ENCODE measurements at places on chromosomes 13 and 19.

DNA sequence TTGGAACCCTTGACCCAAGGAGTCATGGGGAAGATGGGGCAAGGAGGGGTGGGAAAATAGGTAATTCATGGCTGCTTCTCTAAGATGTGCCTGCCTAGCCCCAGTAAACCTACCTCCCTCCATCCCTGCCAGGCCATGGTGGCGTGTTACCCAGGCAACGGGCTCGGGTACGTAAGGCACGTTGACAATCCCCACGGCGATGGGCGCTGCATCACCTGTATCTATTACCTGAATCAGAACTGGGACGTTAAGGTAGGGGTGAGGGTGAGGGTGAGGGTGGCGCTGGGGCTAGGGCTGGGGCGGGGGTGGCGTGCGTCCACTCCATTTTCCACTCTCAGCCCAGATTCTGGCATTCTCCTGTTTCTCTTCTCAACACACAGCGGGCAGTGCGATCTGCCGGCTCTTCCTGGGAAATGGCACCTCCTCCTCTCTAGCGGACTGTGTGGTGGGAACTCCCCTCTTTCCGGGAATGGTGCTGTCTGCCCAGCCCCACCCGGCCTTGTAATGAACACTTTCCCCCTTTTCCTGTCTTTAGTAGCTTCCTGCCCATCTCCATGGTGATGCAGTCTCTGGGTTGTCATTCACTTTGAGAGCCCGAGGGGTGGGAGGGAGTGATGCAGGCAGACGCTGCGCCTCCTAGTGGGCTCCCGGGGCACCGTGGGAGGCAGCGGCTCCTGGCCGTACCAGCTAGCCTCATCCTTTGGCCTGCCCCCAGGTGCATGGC lies 7.6 kb downstream of the EGLN2 start:
- peak; percentile 94 for DNase-seq

DNA sequence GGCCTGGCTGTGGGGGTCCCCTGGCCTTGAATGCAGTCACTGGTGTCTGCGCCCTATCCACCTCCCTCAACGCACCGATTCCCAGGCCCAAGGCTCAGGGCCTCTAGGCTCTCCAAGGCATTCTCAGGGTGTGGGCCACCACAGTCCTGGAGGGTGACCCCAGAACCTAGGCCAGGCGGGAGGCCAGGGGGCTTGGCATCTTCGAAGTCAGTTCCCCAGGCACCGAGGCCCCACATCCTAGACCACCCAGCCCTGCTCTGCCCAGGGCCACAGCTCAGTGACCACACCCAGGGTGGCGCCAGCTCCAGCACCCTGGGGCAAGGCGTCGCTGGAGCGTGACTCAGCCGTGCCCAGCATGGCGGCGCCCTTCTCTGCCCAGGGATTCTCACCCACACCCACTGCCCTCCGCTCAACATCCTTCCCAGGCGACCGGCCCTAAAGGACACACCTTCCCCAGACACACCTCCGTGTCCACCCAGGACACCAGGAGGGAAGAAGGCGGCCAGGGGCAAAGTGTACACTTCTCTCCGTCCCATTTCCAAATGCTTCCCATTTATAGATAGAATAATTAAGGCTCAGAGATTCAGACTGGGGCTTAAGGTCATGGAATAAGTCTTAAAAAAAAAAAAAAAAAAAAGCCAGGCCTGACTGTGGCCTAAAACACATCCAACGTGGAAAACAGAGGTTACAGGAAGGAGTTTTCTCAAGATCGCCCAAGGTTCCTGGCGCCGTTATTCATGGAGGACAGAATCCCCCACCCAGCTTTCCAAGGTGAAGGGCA lies 36.4 kb upstream of the NANOS3 start:
- peak; percentile 34 for DNase-seq

GRCh38 chr13:113408562-113408961 lies 44.6 kb upstream of the GRTP1 start:
- DNase-seq = no peak

DNA sequence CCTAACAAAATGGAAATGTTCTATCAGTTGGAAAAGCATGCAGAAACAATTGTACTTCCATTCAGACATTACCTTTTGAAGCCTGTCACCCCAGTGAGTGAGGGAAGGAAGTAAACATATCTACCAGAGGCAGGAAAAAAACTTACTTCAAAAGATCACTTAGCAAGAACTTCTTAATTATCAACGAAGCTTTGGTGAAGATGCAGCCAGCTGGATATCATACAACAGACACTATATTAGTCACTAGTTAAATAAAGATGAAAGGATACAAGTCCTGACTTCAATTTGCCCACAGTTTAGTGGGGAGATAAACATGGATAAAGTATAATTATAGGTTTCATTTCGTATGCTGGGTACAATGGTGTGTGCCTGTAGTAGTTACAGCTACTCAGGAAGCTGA lies 148.8 kb downstream of the TNFRSF19 start:
- no peak for DNase-seq

- no peak for DNase-seq
These were observed 176.6 kb upstream of the STARD13 start for GRCh38 chr13:33462109-33462508.

DNA sequence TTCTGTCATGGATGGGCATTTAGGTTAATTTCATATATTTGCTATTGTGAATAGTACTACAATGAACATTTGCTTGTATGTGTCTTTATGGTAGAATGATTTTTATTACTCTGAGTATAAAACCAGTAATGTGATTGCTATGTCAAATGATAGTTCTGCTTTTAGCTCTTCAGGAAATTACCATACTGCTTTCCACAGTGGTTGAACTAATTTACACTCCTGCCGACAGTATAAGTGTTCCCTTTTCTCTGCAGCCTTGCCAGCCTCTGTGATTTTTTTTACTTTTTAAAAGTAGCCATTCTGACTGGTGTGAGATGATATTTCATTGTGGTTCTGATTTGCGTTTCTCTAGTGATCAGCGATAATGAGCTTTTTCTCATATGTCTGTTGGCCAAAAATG lies 6.5 kb downstream of the SIGLEC7 start:
- no peak for DNase-seq

DNA sequence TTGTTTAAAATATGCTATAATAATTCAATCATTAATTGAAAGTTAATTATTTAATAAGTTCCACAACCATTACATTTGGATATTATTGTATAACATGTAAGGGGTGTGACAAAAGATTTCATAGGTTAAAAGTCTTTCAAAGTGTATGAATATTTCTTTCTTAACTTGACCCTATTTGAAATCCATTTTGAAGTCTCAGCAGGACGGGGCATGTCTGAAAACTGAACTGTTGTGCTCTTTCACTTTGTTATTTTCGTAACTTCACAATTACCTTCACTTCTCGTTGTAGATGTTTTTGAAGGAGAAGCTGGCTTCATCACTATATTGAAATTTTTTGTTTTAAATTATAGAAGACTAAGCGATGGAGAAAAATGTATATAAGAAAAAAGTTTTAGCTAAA lies 1775.7 kb downstream of the PCDH9 start:
- no peak for DNase-seq

DNA sequence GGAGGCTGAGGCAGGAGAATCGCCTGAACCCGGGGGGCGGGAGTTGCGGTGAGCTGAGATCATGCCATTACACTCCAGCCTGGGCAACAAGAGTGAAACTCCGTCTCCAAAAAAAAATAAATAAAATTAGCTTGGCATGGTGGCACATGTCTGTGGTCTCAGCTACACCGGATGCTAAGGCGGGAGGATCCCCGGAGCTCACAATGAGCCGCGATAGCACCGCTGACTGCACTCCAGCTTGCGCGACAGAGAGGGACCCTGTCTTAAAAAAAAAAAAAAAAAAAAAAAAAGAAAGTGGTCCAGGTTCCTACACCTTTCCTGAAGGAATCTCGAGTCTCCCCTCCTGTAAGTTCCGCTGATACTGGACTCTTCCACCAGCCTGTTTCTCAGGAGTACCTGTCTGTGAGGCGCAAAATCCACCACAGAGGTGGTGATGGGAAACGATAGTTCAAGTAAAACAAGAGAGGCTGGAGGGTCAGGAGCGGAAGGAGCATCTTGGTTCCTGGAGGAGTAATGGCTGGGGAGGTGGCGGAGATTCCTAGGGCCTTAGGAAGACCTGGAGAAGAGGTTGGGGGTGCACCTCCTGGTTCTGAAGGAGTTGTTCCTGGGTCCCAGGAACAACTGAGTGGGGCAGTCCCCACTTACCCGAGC lies 471 bp downstream of the FUT1 start:
- no peak for DNase-seq

- no peak for DNase-seq
These were observed 36.1 kb downstream of the PLEKHJ1 start for GRCh38 chr19:2199861-2200623.

DNA sequence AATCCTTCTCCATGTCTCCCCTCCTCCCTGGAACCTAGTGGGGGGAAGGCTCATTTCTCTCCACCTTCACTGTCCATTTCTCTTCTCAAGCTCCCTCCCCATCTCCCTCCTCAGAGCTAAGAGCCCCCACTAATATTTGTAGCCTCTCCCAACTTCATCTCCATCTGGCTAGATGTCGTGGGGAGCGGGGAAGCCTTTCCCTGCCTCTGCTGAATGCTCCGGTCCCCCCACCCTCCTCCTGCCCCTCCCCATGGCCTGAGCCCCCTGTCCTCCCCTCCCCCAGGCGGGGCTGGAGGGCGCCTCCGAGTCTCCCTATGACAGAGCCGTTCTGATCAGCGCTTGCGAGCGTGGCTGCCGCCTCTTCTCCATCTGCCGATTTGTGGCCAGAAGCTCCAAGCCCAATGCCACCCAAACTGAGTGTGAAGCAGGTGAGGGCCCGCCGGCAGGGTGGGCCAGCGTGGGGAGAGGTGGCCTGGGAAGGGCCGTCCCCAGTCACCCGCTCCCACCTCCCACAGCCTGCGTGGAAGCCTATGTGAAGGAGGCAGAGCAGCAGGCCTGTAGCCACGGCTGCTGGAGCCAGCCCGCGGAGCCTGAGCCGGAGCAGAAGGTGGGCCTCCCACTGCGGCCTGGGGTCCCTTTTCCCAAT lies 1.0 kb downstream of the TMEM59L start:
- no peak for DNase-seq

GRCh38 chr13:51894239-51894638 lies 32.5 kb downstream of the CCDC70 start:
- DNase-seq = no peak

GRCh38 chr13:114067381-114067885 lies 65.0 kb downstream of the RASA3 start:
- peak; percentile 73 for DNase-seq

DNA sequence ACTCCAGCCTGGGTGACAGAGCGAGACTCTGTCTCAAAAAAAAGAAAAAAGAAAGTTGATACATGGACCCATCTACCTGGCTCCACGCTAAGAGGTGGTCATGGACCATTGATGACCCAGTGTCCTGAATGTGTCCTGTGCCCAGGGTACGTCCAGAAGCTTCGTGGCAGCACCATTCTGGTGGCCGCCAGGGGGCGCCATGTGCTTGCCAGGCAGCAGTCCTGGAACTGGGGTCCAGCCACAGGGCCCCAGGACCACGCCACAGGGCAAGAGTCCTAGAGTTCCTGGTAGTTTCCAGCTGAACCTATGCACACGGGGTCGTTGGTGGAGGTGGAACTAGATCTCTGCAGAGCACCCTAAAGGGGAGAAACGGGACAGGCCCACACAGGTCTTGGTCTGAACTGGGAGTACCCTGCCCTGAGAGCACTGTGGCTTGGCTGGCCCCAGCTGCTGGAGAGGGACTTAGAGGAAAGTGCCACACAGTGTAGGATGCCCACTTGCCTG lies 19.9 kb upstream of the FBXO27 start:
- peak; percentile 65 for DNase-seq

DNA sequence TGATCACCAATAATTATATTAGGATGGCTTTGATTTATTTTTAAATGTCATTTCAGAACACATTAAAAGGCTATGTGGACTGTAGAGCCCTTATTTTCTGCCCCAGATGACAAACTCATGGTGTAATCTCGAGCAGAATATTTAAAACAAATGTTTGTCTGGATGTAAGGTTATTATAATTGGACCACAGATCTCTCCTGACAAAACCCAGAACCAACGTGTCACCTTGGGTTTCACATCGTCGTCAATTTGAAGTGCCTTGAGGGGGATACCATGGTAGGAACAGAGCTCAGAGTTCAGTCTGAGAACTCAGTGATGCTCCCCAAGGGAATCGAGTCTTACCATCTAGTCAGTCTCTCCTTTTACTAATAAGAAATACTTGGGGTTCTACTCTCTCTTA lies 2.8 kb downstream of the SACS start:
- DNase-seq = no peak

DNA sequence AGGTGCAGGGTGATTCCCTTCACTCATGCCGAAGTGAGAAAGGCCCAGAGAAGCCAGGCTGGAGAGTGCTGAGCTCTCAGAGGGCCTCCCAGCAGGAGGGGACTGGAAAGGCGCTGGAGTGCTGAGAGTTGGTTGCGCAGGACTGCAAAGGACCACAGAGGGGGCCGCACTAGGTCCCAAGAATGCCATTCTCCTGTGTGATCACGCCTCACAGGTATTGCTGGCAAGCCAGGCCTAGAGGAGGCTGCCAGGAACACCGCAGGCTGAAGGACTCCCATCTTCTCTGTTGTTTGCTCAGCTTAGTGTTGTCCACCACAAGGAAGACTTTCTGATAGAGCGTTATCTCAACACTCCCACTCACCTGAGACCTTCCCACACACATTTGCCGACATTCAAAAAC lies 165.0 kb downstream of the FGF14 start:
- no peak for DNase-seq

GRCh38 chr13:51815848-51816247 lies 11.9 kb upstream of the DHRS12 start:
- no peak for DNase-seq

DNA sequence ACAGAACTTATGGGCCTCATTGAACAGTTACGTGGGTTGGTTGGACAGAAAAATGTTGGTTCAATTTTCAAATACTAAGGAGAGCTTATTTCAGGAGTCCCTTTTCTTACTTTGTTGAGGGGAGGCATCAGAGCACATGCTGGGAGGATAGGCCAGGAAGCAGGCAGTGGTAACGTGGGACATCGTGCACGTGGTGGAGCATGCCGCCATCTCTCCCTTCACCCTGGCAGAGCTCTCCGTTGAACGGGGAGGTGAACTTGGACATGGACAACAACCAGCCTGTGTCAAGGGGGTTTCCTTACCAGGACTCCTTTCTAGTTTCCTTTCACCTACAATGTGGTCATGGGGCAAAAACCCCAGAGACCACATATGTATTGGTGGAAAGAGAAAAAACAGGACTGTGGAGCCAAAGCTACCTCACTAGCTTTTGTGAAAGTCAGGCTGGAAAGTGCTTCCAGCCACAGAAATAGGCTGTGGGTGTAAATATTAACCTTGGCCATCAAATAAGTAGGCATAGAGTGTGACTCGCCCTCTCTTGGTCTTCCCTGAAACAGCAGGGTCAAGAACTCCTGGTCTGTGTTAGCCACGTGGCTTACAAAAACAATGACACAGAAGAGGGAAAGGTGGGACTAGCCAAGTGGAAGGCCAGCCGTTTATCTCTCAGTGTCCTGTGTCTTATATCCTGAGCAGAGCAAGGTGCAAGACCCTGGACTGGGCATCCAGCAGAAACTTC lies 14.4 kb downstream of the MICOS13 start:
- DNase-seq = peak; percentile 70

GRCh38 chr19:30378701-30379100 lies 6.5 kb downstream of the ZNF536 start:
- DNase-seq = no peak

DNA sequence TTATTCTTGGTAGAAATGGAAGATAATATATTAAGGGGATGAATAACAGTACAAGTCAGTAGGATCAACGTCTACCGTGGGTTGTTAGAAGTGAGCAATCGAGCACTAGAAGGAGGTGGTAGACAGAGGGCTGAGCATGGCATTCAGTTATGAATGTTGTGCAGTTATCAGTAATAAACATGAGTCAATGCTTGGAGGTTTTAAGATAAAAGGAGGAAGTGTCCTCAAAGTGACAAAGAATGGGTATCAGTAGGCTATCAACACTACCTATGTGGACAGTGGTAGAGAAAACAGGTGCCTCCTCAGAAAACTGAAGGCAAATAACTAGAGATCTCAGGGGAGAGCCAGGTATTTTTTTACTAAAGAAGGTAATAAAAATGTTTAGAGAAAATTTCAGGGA lies 1607.0 kb downstream of the PCDH9 start:
- DNase-seq = no peak

All from fibroblast of the aortic adventitia (primary cell).